ENCODE measurements at places on chromosomes 1 and 21.

DNA sequence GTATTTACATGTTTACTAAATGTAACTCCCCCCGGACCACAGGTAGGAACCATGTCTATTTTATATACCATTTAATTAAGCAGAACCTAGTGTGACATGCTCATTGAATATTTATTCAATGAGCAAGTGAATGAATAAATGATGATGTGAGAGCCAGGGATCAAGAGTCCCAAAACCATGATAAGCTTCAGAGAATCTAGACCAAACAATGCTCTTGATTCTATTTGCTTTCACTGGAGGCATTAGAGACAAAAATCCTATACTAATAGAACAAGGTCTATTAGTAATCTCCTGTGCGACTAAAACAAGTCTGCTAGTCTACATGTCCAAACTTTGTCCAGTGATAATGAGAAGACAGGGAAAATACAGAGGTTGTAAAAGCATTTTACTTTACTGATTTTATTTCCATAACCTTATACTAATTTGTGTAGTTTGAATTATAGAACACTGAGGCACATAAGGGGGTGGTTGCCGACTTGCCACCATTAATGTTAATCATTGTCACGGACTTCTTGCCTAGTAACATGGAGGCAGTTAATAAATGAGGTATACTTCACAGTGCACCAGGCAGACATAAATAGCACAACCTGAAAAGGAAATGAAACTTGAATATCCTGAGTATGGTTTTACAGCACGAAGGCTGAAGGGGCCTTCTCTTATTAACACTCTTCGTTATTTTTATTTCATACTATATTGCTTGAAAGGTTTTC, 69.8 kb downstream of the TBX15 start:
- no peak for DNase-seq

- DNase-seq: no peak
Observed at GRCh38 chr1:47161298-47162040, 24.2 kb downstream of the CYP4A22 start.

DNA sequence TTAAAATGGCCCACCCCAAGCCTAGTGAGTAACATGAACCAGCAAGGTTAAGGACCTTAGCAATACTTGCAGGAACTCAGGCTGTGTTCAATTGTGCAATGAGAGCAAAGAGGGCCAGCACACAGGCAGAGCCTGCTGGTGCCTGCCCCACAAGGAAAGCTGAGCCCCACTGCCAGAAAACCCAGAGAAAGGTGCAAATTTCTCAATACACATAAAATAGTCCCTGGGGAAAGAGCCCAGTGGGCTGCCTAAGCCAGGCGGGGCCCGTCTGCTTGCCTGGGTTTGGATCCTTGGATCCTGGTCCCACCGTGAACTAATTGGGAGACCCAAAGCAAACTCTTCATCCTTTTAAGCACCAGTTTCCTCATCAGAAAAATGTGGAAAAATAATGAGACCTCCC, 128.5 kb upstream of the CACNA1E start:
- no peak for DNase-seq

GRCh38 chr1:147478521-147478920, 62.8 kb upstream of the BCL9 start:
- DNase-seq: no peak

GRCh38 chr1:8020032-8020431, 6.1 kb downstream of the ERRFI1 start:
- no peak for DNase-seq

DNA sequence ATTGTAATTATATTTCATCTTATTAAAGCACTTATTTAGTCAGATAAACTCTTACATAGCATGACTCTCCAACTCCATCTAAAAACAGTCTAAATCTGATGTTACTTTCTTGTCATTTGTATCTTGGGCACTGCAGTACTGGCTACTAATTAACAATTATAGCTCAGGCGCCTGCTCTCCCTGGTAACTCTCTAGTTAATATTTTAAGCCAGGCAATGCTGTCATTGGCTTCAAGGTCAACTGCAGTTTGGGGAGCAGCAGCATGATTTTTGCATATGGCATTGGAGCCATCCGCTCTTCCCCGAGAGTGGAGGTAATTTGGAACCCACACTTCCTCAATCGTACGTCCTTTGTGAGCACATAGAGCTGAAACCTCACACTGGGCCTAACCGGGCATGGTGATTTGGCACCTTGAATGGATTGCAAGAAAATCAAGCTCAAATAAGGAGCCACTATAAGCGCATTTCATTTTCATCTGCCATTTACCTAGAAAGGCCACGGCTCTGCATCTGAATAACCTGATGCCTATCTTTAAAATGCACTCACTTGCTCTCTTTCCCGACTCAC, 187.7 kb downstream of the KAZN start:
- no peak for DNase-seq

DNA sequence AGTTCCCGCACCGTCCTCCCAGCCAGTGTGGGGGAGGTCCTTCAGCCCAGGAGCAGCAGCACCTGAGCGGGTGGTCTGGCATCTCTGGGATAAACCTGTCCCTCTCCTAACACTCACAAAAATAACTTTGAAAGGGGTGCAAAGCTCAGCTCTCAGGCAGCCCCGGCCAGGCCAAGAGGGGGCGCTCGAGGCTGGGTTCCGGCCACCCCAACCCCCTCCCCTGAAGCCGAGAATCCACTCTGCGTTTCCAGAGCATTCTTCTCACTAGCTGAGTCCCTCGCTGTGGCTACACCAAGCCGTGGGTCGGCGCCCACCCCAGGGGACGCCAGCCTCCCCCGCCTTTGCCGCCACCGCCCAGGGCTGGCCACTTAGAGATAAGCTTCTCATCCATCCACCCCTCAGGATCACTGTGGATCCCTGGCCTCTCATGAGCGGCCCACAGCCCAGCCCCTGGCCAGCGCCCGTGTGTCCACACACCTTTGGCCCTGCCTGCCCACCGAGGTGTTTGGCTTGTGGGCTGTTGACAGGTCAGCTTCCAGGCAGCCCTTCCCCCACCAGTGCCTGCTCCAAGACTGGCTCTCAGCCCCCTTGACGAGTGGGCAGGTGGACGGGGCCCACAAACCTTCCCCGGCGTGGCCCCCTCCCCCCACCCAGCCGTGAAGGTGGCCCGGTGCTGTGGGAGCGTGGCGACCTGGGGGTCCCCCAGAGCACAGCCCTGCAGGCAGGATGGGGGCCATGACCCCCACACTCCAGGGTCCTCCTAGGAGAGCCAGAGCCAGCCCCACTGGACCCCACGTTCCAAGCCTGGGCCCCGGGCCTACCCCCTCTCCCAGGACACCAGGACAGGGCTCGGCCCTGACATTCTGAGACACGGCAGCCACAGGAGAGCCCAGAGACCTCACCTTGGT, 1.9 kb downstream of the FTCD start:
- no peak for DNase-seq

DNA sequence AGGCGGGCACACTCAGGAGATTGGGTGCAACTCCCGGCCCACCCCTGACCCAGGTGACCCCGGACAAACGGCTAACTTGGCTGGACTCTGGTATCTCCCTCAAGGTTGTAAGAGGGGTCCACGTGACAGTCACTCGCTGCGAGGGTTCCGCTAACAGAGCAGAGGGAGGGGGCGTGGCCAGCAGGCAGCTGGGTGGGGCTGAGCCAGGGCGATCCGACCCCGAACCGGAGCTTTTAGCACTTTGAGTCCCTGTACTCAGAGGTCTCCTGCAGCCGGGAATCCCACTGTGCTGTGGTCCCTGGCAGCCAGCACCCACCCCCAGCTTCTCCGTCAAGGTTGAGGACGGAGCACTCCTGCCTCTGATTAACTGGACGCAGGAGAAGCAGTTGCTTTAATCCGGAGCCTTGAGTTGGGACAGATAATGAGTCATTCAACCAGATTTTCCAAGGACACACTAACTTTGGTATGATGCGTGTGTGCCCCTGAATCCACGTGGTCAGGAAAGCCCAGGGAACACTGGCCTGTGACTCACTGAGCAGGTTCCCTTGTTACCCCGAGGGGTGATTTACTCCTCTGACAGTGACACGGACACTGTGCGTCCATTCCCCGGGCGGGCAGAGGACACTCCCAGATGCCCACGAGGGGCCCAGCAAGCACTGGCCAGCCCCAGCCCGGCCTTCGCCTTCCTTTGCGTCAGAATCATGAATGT, 16.8 kb downstream of the TRPM2 start:
- DNase-seq: no peak

GRCh38 chr1:2314273-2314802, 77.0 kb downstream of the MORN1 start:
- no peak for DNase-seq

DNA sequence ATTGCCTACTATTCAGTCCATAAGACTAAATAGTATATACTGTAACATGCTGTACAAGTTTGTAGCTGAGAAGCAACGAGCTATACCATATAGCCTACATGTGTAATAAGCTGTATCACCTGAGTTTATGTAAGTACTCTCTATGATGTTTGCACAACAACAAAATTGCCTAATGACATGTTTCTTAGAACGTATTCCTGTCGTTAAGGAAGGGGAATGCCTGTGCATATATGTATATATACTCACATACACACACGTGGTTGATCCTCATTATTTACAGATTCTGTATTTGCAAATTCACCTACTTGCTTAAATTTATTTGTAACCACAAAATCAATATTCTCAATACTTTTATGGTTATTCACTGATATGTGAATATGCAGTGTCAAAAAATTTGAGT, 215.6 kb downstream of the GPR52 start:
- DNase-seq: no peak

GRCh38 chr1:29342983-29343382, 106.7 kb downstream of the PTPRU start:
- DNase-seq: no peak

- no peak for DNase-seq
Observed at GRCh38 chr1:204566583-204566955, 50.4 kb downstream of the MDM4 start.

- DNase-seq: no peak
Observed at GRCh38 chr1:22844621-22845020, 128.0 kb downstream of the LACTBL1 start.

DNA sequence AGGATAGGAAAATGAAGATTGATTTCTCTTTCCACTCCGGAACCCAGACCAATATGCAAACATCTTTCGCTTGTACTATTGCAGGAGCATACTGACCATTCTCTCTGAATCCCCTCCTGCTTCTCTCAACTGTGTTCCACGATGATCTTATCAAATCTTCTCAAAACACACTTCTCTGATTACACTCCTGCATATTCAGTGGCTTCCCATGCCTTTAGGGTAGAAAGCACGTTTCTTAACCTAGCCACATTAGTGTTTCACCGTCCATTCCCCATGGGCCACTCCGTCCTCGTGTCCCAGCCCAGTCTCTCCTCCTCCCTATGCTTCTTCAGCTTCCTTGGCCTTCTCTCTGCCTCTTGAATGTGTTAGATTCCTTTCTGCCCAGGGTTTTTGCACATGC, 198.5 kb downstream of the ZP4 start:
- no peak for DNase-seq

DNA sequence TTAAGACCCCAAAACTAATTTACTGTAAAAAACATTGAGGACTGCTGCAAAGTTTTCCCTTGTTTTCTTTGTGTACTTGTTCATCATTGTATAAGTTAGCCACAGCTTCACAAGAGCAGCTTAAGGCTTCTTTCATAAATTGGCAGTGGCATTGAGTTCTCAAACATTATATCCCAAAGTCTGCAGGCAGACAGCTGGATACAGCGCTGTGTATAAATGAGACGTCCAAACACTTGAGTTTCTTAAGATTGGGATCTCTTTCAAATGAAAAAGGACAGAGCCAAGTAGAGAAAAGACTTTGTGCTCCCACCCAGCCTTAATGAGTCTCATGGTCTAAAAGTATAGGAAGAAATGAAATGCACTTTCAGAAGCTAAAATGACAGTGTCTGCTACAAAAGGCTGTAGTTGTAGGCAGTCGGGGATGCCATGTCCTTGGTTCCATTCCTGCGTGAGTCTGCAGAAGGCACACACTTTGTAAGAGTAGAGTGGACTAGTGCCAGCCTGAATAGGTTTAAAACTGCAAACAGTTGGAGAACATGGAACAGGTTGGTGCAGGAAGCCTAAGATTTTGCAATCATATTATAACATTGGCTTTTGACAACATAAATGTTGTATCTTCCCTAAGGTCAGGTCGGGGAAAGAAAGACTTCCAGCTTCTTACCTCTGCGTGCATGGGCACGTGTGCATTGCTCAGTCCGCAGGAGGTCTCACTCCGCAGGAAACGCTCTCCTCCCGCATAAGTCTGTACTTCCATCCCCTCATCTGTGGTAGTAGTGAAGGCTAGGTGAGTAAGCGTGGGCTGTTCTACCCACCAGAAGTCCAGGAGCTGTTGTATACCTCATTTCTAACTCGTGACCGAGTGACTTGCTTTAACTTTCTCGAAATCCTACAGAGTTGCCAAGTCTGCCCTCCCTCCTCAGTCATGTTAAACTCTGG, 94.4 kb downstream of the CD247 start:
- no peak for DNase-seq

DNA sequence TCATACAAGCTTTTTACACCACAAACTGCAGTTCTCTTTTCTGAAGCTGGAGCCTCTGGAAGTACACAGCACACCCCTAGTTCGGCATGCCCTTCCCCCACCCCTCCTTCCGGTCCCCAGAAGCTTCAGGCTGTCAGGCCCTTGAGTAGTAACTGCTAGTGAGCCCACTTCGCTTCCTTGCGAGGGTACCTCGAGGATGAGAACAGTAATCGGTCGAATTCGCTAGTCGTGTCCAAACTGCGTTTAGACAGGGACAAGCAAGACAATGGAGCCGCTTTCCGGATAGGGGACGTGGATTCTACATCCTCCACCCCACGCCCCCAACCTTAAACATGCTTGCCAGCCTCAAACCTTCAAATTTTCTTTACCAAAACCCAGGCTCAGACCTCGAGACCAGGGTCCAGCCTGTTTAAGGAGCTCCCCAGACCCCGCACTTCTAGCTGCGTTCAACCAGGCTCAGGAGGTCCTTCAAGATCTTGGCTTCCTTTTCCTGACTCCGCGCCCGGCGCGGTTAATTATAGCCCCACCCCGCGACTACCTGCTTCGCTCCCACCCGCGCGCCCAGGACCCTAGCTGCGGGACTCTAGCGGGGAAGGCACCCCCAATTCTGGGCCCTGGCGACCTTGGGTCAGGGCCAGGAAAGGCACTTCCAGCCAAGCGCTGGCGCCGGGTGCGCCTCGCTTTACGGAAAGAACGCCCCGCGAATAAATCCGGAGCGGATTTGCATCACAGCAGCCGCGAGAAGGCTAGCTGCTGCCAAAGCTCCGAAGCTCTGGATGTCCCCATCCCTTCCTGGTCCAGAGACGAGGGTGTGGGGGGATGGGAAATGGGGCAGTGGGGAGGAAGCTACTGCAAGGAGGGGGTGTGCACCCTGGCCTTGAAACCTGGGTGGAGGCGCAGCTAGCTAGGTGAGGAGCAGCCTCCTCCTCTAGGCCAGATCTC, 8.1 kb upstream of the TSPAN1 start:
- DNase-seq: no peak

DNA sequence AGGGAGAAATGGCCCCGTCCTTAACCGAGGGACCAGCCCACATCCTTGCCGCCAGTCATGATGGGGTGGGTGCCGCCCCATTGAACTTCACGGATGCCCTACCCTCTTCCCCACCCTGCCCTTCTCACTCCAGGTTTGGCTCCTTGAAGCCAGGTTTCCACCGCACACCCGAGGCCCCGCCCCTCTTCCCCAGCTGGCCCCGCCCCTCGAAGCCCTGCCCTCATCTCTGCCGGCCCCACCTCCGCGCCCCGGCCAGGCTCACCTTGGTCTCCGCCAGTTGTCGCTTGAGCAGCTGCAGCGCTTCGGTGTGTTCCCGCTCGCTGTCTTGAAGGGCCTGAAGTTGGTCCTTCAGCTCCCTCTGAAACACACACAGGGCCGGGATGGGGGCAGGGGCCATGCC, 16.6 kb downstream of the TRIM62 start:
- no peak for DNase-seq
